Umbilical cord (tissue), 2 donors: ENCODE measurements at places on chromosomes 11 and 22. TPM values are rescaled to one million over a fixed set of nuclear protein-coding genes. Genes with fewer than 3 reads are reported as not detected.

NAALAD2 gene
- total RNA-seq: 7.2 TPM

DNA sequence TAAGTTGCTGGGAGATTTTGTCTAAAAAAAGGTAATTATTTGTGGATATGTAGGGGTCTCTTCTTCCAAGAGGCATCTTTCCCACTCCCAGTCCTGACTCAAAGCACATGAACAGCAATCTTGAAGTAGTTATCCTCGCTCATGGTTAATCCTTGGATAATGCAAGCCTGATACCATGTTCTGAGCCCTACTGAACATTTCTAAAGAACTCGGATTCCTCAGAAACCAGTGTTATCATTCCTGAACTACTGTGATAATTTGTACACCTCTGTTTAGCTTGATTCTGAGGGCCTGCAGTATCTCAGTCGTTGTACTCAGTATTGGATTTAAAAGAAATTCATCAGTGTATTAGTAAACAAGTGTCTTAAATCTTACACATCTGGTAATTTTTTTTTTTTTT is 22.3 kb upstream of the RCE1 start:
- peak; percentile 77 for DNase-seq

- peak; percentile 93 for DNase-seq
Measured at GRCh38 chr11:98180511-98180910, 840.2 kb upstream of the CNTN5 start.

DNA sequence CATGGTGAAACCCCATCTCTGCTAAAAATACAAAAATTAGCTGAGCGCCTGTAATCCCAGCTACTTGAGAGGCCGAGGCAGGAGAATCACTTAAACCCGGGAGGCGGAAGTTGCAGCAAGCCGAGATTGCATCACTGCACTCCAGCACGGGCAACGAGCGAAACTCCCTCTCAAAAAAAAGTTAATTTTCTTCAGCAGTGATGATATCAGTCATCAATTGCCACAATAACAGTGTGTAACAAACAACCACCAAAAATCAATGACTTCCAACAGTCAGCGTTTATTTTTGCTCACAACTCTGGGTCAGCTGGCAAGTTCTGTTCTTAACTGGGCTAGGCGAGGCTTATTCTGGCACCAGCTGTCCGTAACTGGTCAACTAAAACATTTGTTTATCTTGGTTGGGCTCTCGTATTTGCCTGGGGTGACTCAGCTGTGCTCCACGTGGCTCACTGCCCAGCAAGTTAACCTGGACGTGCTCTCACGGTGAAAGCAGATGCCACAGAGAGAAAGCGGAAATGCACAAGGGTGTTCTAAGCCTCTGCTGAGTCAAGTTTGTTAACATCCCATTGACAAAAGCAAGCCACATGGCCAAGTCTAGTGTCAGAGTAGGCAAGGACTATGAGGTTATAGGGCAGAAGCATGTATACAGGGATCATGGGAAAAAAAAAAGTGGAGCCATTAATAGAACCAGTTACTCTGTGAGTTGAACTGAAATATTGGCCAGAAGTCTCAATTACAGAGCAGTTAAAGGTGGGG is 52.1 kb downstream of the LHFPL7 start:
- DNase-seq: peak; percentile 84

DNA sequence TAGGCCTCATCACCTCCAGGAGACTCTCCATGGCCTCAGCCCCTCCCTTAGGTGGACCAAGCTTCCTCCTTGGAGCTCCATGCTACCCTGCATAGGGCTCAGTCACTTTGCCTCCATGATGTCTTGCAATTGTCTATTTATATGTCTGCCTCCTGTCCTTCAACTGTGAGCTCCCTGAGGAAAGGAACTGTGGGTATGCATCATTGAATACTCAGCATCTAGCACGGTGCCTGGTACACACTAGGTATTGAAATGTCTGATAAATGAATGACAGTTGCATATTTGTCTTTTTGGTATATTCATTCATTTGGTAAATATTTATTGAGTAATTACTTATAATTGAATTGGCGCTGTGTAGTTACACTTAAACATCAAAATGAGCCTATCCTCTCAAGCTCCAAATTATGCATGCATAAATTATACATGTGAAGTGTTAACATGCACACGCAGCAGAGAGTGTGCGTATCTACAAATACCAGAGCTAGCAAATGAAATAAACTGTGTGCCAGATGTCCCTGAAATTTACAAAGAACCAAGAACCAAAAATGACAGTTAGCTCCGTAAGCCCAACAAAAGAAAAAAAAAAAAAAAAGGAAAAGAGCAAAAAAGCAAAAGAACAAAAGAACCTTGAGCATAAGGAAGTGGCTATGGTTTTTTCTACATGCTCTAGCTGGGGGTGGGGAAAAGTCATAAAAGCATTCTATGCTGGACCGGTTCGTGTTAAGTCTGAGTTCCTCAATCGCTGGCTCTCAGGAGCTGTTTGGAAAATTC is 25.2 kb downstream of the GRAP2 start:
- DNase-seq: no peak

GRCh38 chr22:28574159-28574788 is 105.4 kb downstream of the TTC28 start:
- DNase-seq: no peak

GRCh38 chr22:33971561-33971961 is 51.3 kb upstream of the LARGE1 start:
- no peak for DNase-seq

DNA sequence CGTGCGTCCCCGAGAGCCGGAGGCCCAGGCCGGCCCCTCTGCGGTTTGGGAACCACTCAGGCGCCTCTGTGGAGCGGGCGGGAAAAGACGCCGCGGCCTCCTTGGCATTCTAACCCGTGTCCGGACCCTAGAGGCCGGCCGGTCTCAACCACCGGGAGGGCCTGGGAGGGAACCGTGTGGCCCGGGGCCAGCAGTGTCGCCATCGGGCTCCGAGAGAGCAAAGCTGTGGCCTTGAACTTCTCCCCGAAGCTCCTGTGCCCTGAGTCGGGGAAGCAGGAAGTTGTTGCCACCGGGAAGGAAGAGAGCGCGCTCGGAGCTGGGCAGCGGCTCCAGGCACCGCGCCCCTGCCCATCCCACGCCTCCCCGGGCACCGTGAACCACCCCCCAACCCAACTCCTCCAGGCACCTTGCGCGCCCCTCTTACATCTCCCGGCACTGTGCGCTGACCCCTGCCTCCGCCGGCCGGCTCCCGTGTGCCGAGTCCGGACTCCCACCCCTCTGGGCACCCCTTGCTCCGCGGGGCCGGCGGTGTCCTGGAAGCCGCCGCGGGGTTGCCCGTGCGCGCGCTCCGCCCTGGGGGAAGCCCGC is 80.0 kb upstream of the PPARA start:
- peak; percentile 45 for DNase-seq

SEPTIN3 gene
- total RNA-seq: 0.48 TPM
